ENCODE measurements at places on chromosomes 1 and 21.
A peak's percentile ranks its signal among the peaks of the same experiment; 100 is the strongest.

DNA sequence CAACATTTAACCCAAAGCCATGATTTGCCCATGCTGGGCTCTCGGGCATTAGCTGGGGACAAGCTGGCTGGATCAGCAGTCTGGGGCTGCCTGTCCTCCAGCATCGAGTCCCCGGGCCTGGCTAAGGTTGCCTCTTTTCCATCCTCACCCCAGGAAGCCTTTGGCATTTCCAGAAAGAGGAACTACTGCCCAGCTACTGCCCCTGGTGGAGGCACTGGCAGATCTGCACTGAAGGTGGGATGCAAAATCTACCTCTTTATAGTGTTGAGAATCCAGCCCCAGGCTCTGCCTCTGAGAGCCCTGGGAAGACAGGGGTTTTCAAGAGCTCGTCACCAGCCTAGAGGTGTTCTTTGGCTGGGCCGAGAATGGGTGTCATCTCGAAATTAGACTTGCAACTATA is 635.9 kb downstream of the MATN1 start:
- no peak for DNase-seq
- no peaks in the 10 kb centered on the region for H3K36me3 ChIP-seq
- H3K4me3 ChIP-seq: no peak overlapping the region
- H3K27me3 ChIP-seq: peaks cover 5% of the 10 kb centered on the region
- H3K27ac ChIP-seq: no peak overlapping the region
- peaks cover 11% of the 10 kb centered on the region for H3K4me1 ChIP-seq

DNA sequence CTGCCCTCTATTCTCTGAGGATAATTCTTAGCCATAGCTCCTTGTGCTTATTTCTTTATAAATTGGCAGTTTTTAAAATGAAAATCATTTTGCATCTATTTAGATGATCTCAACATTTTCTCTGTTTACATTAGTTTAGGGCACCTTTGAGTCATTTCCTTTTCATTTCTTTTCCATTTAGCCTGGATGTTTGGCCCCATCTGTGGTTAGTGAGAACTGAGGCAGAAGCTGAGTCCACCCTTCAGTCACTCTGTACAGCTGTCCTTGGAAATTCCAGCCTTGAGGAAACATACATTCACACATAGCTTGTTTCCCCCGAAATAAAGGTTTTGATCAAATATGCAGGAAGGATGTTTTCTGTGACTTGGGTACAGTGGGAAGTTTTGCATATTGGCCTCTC is 123.7 kb downstream of the NTNG1 start:
- no peaks in the 10 kb centered on the region for H3K4me1 ChIP-seq
- no peaks in the 10 kb centered on the region for H3K27me3 ChIP-seq
- no peak overlapping the region for H3K27ac ChIP-seq
- no peak overlapping the region for H3K4me3 ChIP-seq
- DNase-seq: no peak

- no peaks in the 10 kb centered on the region for H3K4me1 ChIP-seq
- H3K27ac ChIP-seq: no peak overlapping the region
- H3K36me3 ChIP-seq: no peaks in the 10 kb centered on the region
- no peak for DNase-seq
- H3K27me3 ChIP-seq: no peaks in the 10 kb centered on the region
Observed at GRCh38 chr1:221829327-221830015, 87.6 kb upstream of the DUSP10 start.

DNA sequence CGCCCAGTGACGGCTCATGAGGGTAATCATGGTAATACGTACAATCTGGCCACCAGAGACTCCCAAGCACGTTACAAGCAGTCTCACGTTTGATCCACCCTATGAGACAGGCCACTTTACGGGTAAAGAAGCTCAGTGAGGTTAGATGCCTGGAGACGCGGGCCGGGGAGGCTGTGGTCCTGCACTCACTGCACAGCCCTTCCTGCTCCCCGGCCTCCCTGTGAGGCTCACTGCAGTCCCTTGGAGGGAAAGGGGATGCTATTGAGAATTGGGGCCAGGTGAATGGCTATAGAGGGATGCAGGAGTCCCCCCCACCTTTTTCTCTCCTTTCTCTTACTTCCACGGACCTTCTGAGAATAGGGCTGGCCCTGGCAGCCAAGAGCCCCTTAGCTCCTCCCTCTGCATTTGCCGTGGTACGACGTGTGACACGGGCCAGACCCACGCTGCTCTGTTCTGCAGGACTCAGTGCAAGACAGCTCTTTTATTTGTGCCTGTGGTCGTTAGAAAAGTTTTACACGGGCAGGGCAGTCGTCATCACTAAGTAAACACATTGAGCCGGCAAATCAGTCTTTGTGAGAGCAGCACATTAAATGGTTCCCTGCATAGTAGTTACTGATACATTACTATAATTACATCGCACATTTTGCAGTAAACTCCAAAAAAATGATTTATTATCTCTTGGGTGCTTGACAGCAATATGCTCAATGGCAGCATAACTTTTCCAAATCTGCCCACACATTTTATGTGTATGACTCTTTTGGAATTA is 18.8 kb downstream of the KIF26B start:
- H3K27ac ChIP-seq: no peak overlapping the region
- no peak for DNase-seq
- no peaks in the 10 kb centered on the region for H3K27me3 ChIP-seq
- H3K36me3 ChIP-seq: no peaks in the 10 kb centered on the region
- no peak overlapping the region for H3K4me3 ChIP-seq
- no peaks in the 10 kb centered on the region for H3K4me1 ChIP-seq

DNA sequence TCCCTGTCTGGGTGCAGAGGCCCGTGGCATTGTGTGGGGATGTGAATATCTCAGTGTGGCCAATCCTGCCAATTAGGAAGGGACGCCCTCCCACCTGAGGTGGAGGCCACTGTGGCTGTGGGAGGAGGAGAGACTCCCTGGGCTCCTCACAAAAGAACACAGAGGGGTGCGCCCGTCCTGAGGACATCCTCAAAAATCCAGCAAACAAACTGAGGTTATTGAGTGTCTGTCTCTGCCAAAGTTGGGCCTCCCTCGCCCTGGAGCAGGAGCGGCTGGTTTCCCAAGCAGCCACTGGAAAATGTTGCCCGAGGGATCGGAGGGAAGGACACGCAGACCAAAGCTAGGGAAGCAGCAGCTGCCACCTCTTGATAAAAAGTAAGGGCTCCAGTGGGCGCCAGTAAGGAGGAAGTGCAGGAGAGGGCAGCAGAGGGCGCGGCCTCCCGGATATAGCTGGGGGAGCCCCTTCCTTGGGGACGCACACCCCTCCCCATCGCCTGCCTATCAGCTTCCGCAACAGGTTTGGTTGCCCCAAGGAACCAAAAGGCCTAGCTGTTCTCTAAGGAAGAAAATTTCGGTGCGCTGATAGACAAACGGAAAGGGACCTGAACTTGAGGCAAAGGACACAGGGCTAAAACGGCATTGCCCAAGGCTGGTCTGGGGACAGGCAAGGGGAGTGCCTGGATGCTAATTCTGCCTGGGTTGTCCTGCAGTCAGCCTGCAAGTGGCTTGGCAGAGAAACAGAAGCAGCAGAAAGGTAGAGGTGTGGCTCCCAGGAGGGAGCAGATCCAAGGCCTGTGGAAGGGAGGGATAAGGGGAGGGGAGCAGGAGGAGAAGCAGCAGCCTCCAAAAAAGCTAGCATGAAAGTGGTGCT is 1.7 kb upstream of the GRIK3 start:
- H3K4me1 ChIP-seq: no peaks in the 10 kb centered on the region
- H3K27me3 ChIP-seq: peaks cover 87% of the 10 kb centered on the region
- no peaks in the 10 kb centered on the region for H3K36me3 ChIP-seq

DNA sequence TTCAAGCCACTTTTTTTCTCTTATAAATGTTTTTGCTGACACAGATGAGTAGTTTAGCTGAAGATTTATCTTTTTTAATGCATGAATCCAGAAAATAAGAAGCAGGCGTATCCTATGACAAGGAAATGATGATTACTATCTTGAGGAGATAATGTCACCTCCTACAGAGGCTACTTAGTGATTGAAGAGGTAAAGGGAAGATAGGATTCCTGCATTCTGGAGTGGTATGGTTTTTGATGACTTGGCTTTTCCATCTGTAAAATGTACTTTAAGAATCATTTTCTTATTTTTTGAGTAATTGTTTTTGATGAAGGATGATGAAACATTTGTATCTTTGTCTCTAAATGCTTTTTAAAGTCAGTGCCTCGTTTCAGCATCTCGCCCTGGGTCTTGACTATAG is 122.9 kb downstream of the SPATA46 start:
- H3K36me3 ChIP-seq: no peaks in the 10 kb centered on the region
- H3K4me3 ChIP-seq: no peak overlapping the region
- H3K4me1 ChIP-seq: no peaks in the 10 kb centered on the region
- DNase-seq: no peak

- no peaks in the 10 kb centered on the region for H3K4me1 ChIP-seq
- H3K36me3 ChIP-seq: peaks cover 11% of the 10 kb centered on the region
- DNase-seq: no peak
- H3K4me3 ChIP-seq: peak overlapping the region; percentile 53
- no peaks in the 10 kb centered on the region for H3K27me3 ChIP-seq
Observed at GRCh38 chr21:31660259-31660565, 719 bp downstream of the SOD1 start.

- no peak overlapping the region for H3K27ac ChIP-seq
- H3K36me3 ChIP-seq: no peaks in the 10 kb centered on the region
- no peak overlapping the region for H3K4me3 ChIP-seq
Observed at GRCh38 chr1:26820784-26821269, 5.7 kb upstream of the ZDHHC18 start.

GRCh38 chr1:209323743-209324142 is 259.8 kb upstream of the CAMK1G start:
- H3K4me3 ChIP-seq: no peak overlapping the region
- no peak overlapping the region for H3K27ac ChIP-seq
- H3K27me3 ChIP-seq: peaks cover 3% of the 10 kb centered on the region

- H3K4me1 ChIP-seq: no peaks in the 10 kb centered on the region
- H3K27ac ChIP-seq: no peak overlapping the region
- DNase-seq: no peak
- H3K4me3 ChIP-seq: no peak overlapping the region
Observed at GRCh38 chr1:73556270-73556669, 641.7 kb downstream of the LRRIQ3 start.
